ENCODE measurements at places on chromosomes 5 and 9. TPM values are rescaled to one million over a fixed set of nuclear protein-coding genes. Genes with fewer than 3 reads are reported as not detected.

GRCh38 chr5:124614105-124614504 is 132.3 kb downstream of the ZNF608 start:
- no peak for DNase-seq

DNA sequence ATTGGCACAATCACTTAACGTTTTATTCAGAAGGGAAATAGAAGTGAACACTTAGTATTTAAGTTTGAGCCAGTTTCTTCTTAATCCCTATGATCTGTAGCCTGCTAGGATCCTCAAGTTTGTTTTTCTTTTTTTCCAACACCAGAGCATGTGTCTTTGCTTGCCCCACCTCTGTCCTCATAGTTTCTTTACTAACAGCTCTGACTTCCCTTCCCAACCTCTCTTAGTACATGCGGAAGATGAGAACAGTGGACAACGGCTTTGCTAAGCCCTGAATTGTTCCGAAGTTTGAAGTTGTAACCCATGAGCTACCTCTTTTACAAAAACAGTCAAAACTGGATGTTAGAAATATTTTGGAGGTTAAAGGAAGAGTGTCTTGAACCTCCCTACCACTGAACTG is 61.7 kb upstream of the TAF11L2 start:
- no peak for DNase-seq

DNA sequence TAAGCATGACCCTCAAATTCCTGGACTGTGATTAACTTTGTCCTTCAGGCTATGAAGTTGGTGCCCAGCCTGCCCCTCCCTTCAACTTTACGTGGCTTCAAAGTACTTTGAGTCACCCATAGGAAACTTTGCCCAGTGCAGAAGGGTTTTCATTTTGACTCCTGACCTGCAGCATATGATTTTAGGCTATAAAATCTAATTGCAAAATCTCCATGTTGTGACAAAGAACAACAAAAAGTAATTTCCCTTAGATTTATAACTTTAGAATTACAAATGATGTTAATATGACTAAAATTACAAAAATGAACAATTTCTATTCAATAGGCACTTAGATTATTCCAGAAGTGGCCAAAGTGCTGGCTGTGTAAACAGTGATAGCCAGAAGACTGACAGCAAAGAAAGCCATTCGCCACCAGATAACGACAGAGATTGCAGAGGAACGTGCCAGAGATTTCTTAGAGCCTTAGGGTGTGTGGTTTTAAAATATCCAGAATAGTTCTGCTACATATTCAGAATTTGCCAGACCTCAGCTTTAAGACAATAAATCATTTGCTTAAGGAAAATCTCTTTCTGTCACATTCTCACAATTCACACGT is 197.4 kb downstream of the SEMA5A start:
- DNase-seq: no peak

DNA sequence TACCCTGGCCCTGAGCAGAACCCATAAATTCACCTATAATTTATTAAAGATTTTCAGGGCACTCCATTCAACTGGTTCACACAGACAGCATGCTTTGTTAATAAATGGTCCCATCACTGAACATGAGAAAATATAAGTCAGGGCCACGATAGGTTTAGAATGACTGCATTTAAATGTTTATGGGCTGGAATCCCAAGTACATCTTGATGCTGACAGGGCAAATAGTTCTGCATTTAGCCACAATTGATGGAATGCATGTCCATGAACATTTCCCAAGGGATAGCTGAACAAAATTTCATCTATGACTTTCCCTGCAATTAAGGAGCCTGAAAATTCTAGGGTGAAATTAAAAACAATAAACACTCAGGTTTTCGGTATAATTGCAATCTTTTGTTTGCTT is 124.5 kb downstream of the CAAP1 start:
- DNase-seq: no peak

DNA sequence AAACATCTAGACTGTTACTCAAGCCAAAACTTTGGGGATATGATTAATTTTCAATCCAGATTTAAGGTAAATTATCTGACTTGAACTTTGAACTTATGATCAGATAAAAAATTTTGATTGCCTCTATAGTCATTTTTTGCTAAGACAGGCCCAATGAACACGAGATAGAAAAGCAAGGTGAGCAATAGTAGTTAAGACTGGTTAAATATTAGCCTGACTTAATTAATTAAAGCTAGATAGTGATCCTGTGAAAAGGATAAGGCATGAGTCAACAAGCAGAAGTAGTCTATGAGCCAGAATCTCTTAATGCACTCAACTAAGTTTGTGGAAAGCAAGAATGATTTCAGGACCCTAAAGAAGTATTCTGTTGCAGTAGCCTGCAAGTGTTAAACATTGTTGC is 66.5 kb downstream of the PDE4D start:
- no peak for DNase-seq

The ORM2 gene
- not detected for polyA plus RNA-seq

The RFK gene
- polyA plus RNA-seq: 33.7 TPM

DNA sequence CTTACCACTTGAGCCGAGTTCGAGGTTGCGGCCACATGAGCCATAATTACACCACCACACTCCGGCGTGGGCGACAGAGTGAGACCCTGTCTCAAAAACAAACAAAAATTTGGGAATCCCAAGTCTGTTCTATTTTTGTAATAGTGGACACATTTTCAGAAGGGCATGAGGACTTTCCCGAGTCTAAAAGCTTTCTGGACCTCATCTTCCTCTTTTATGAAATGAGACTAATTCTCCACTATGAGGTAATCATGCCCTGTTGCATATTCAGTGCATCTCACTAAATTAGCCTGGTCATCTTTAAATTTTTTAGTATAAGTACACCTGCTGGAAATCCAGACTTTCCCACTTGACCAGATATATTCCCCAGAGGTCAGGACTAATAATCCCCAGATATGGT is 55.7 kb downstream of the GGTA1 start:
- no peak for DNase-seq

The PCDHGA6 gene
- polyA plus RNA-seq: not detected

GRCh38 chr5:28807195-28807729 is 1768.9 kb upstream of the CDH9 start:
- DNase-seq: no peak

DNA sequence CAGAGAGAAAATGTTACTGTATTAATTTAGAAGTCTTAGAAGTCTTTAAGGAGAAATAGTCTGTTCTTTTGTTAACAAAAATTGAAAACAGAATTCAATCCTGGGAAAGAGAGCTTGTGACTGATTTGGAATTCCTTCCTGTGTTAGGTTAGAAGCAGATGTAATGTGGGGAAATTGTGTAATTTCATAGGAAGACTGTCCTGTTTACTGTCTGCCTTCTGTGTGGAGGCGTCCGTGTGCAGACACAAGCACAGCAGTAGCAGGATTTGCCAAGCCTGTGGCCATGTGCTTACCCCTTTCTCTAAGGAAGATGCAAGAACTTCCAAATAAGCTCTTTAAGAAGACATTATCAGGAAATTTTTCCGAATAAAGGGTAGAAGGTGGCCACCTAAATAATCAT is 36.7 kb upstream of the F2R start:
- no peak for DNase-seq

GRCh38 chr5:37830348-37830747 is 9.5 kb downstream of the GDNF start:
- DNase-seq: no peak

- no peak for DNase-seq
Observed at GRCh38 chr9:93149361-93149760, 15.3 kb upstream of the NINJ1 start.

DNA sequence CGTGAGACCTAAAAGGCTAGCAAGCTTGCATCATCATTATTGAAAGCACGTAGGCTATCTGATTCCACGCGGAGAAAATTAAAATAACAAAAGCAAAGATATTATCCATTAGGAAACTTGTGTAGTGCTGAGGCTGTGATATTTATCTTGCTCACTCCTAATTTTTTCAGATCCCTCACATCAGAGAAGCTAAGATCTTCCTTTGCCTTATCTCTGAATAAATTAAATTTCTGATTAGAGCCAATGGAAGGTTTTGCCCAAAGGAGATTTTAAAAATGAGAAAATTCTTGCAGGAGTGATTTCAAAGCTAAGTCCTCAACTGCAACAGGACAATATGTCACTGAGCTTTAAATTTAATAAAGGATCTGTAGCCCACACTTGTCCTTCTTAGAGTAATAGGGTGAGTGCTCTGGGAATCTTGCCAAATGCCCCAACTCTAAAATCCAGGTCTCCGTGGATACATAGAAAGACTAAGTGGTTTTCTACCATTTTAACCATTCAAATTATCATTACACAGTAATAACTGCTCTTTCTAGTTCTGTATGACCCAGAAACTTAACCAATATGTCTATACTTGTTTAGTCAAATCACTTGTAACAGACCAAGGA is 295.0 kb downstream of the CAAP1 start:
- no peak for DNase-seq

- peak; percentile 89 for DNase-seq
Observed at GRCh38 chr5:109191153-109191558, 218.6 kb downstream of the PJA2 start.

DNA sequence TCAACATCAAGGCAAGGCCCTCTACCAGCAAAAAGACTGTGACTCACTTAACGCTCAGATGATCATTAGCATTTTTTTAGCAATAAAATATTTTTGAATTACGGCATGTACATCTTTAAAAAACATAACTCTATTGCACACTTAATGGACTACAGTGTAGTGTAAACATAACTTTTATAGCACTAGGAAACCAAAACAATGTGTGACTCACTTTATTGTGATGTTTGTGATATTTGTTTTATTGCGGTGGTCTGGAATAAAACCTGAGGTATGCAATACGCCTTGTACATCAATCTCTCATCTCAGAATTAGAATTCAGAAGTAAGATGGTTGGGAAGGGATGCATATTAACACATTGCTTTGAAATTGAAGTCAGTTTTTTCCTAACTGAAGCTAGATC is 106.9 kb upstream of the PTCH1 start:
- DNase-seq: no peak

DNA sequence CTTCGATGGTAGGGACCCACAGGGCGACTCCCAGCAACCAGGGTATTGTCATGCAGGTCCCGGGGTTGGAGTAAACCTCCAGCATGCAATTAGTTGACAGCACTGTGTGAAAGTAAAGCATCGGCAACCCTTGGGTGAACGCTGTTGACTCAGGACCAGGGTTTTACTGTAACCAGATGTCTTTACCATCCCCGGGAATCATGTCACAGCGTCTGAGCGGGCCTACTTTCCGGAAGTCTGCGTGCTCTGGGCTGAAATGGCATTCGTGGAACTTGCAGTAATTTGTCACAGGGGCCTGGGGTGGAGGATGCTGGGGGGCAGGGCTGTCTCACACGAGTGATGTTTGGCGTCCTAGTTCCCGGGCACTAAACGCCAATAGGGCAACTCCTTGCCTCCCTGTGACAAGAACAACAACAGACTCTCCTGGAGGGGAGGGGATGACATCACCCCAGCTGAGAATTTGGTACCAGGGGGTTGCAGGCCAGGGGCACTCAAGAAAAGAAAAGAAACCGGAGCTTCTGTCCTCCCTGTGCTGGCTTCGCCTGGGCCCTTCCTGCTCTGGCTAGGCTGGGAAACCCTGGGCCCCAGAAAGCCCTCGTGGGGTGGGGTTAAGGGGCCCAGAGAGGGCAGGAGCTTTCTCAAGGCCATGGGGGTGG is 10.1 kb upstream of the UBAC1 start:
- DNase-seq: no peak

DNA sequence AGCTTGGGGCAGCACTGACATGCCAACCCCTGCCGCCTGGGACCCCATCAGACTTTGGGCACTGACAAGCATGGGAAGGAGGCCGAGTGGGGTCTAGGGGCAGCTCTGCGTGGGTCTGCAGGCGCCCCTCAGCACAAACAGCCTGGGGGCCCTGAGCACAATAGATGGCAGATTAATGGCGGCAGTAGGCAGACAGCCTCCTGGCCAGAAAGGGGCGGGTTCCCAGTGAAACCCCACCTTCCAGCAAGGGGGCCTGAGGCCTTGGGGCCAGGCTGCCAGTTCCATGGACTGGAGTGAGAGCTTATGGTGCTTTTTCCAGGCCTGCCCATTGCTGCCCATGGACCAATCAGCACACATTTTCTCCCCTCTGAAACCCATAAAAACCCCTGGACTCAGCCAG is 2031.2 kb downstream of the EFNA5 start:
- no peak for DNase-seq

The TNFSF8 gene
- 40.0 TPM for polyA plus RNA-seq

The C5orf58 gene
- polyA plus RNA-seq: 0.54 TPM

DNA sequence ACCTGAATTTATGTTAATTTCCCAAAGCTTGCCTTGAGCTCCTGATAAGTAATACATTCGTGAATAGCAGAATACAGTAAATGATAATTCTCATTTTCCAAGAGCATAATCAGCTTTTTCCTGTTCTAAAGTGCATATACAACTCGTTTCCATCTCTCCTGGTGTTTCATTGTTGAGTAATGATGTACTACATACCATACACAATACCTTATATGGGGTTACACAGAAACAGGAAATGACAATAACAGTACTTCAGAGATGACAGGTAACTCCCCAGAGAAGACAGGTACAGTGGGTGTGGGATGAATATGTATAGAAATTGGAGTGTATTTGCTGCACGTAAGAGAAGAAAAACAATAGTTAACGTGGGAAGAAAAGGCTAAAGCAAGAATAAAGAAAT is 287.1 kb downstream of the TENT4A start:
- no peak for DNase-seq

GRCh38 chr9:106580546-106580945 is 282.4 kb upstream of the ZNF462 start:
- no peak for DNase-seq

DNA sequence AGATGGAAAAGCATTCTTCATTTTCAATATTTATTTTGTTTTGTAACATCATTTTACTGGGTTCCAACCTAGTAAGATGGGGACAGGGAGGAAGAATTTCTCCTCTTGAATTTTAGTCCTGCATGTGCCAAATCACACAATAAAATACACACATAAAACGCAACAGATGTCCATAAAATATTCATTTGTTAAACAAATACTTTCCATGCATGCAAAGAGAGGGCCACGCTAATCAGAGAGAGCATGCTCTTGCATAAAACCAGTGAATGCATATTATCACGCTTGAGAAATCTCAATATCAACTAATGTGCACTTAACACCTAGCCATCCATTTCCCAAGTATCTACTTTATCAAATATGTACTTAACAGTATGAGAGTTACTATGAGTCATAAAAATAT is 212.6 kb upstream of the TARS1 start:
- no peak for DNase-seq

The CDC20B gene
- polyA plus RNA-seq: not detected

GRCh38 chr9:121637713-121638220 is 13.7 kb upstream of the DAB2IP start:
- DNase-seq: no peak
